CD4-positive, alpha-beta T cell (primary cell): ENCODE measurements at places on chromosomes 11 and 22.

DNA sequence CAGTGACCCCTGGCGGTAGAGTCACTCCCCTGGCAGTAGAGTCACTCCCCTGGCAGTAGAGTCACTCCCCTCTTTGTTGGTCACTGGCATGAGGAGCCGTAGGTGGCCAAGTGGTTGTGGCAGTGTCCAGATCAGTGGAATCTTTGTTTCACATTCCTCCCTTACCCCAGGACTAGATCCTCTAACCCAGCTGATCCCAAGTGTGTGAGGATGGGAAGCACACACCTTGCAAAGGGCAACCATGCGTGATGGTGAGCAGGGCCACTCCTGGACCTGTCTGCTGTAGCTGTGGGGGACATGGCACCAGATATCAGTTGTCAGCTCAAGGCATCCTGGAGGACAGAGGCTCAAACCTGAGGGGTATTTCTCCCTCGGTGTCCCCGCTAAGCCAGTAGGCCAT lies 37.8 kb downstream of the OSBP2 start:
- no peak for DNase-seq

- DNase-seq, result peak; percentile 71
Measured at GRCh38 chr22:24247564-24248344, 2.9 kb upstream of the GGT5 start.

- peak; percentile 48 for DNase-seq
Measured at GRCh38 chr11:120801801-120802689, 221.9 kb upstream of the TBCEL start.

- DNase-seq, result no peak
Measured at GRCh38 chr11:96228473-96228891, 114.5 kb downstream of the MAML2 start.

DNA sequence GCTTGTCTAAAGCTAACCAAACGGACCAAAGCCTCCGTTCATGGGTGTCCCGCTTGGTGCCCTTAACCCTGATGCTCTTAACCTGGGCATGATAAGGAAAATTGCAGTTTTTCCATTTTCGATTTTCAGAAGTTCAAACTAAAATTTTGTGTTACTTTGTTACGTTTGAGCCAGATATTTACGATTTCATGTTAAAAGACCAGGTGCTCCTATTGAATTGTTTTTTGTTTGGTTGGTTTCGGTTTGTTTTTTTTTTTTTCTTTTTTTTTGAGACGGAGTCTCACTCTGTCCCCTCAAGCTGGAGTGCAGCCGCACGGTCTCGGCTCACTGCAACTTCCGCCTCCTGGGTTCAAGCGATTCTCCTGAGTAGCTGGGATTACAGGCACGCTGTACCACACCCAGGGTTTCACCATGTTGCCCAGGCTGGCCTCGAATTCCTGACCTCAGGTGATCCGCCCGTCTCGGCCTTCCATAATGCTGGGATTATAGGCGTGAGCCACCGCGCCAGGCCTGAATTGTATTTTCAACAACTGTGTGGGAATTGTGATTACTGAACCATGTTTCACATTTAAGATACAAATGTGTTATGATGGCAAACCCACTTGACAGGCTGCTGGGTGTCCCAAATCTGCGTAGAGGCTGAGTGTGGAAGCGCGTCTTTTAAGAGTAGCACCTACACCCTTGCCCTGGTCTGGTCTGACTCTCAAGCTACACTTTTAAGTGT lies 864 bp upstream of the USP28 start:
- DNase-seq, result no peak

DNA sequence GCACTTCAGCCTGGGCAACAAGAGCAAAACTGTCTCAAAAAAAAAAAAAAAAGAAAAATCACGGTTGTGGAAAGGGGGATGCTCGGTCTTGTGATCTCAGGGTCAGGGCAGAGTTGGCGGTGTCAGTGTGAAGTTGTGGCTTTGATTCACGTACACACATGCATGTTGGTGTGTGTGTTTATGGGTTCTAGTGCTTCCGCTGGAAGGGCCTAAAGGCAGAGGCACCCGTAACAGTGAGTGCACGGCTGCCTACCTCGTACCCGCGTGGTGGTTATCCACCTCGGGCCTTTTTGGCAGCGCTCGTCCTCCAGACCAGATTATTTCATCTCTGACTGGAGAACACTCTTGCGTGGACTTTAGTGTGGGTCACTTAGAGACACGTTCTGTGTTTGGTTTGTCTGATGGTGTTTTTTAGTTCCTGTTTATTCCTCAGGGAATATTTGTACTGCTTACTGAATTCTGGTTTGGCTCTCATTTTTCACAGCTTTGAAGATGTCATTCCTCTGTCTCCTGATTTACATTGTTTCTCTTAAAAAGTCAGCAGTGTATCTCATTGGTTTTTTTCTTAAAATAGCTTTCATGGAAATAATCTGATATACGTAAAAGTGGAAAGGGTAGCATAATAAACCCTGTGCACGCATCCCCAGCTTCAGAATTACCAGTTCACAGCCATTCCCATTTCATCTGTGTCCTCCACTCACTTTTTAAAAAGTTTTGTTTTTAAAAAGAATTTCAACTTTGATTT lies 15.6 kb downstream of the ZBED4 start:
- DNase-seq, result no peak
